ENCODE measurements at places on chromosomes 16 and 17.

- DNase-seq: no peak
These were observed 5.5 kb downstream of the SLC7A6 start for GRCh38 chr16:68269793-68270192.

- no peak for DNase-seq
These were observed 29.9 kb downstream of the CFAP20 start for GRCh38 chr16:58099097-58099955.

DNA sequence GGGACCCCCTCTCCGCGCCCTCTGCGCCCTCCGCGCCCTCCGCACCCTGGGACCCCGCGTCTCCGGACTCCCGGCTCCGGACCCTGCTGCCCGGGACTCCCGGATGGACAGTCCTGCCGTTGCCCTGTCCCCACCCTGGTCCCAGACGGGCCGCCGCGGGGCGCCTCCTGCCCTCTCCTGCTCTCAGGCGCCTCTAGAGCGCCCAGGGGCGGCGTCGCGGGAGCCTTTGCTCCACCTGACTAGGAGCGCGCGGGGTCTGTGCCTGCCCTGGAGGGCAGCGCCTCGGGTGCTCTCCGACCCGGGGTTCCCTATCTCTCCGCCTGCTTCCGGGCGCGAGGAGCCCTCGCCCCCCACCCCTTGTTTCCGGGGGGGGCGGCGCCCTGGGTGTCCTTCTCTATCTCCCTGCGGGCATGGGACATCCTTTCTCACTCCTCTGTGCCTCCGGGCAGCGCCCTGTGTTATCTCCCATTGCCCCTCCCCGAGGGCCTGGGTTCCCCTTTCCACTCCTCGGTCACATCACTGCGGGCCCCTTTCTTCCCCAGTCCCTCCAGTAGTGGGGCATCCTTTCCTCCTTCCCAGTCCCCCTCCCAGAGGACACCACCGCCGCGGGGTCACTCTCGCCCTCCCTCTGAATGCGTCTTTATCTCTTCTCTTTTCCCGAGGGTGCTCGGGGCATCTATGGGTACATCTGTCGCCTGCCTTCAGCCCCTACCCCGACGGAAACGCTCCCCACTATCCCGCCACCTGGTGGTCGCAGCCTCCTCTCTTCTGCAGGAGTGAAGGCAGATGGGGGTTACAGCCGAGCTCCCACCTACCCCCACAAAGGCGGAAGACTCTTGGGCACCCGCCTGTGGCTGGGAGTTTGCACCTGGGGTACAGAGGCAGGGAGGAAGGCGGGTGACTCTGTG, 875 bp downstream of the PRKCB start:
- DNase-seq: no peak

DNA sequence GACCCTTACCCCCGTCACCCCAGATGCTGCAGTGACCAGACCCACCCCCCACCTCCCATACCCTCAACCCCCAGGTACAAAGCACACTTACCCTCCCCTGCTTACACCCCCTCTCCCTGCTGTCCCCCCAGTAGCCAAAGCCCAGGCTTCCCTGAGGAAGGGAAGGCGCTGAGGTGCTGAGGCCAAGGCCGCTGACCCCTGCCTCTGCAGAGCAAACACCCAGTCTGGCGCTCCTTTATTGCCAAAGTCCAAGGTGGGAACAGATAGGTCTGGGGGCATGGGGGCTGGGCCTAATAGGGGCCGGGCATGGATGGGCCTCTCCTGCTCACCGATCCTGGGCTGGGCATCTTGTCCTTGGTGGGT, 683 bp downstream of the LCAT start:
- no peak for DNase-seq

DNA sequence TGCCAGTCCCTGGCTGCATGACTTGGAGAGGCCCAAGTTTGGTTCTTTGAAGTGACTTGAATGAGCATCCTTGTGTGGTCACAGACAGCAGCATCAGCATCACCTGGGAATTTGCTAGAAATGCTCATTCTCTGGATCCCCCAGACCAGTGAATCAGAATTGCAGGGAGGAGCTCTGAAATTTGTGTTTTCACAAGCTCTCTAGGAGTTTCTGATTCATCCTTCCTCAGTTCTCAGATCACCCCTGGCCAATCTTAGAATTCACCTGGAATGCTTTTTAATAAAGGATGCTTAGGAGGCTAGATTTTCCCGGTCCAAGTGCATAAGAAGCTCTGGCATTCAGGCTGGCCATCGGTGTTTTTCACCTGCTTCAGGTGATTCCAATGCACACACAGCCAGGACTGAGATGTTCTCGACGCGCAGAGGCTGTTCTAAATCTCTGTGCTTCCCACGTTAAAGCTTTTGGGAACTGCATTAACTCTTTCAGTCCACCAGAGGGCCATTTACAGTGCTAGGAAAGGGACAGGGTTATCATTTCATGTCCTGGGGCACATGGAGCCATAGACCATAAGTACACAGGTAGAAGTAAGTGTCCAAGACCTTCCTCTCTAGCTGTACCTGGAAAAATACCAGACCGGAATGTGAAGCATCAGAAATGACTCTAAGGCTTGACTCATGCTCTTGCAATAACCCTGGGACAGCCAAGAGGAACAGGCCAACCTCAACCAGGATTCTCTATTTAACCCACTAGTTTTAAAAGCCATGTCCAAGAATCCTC, 85.7 kb upstream of the XYLT1 start:
- peak; percentile 34 for DNase-seq

DNA sequence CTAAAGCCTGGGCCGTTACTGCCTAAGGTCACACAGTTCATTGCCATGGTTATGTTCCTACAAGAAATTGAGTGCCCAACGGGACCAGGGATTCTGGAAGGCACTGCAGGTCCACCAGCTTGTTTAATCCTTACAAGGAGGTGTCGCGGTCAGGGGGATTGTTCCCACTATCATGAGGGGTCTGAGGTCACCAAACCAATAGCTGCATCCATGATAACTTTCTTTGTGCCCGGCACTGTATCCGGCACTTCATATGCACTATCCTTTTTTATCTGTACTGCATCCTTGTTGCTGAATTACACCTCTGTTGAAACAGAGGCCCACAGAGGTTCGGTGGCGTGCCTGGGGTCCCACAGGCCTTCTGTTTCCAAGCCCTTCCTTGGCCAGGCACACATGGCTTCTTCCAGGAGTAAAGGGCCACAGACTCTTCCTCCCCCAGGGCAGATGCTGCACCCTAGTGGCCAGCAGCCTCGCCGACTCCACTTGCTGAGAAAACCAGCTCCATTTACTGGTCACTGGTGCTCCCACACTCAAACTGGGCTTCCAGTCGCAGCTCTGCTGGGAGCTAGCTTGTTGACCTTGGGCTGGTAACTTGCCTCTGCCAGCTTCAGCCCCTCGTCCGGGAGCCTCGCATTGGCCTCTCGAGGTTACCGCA, 82.0 kb upstream of the PLCG2 start:
- DNase-seq: peak; percentile 31

- no peak for DNase-seq
These were observed 20.8 kb upstream of the PIK3R5 start for GRCh38 chr17:8986295-8986694.

- DNase-seq: no peak
These were observed 2.9 kb upstream of the ITGA3 start for GRCh38 chr17:50052822-50053653.

DNA sequence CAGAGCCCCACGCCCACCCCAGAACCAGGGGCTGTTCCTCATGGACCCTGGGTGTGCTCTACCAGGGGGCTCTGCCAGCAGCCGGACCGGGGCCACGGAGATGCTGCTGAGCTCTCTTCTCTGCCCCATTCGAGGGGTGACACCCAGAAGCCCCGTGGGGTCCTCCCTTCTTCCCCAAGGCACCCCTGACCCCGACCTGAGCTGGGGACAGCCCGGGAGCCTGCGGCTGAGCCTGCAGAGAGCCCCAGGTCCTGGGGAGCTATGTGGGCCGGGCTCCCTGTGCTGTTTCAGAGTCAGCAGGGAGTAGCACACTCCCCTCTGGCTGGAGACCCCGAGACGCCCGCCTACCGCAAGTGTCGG, 1.2 kb upstream of the PRR35 start:
- DNase-seq: no peak

- no peak for DNase-seq
These were observed 57.9 kb downstream of the AKAP1 start for GRCh38 chr17:57142925-57143324.

DNA sequence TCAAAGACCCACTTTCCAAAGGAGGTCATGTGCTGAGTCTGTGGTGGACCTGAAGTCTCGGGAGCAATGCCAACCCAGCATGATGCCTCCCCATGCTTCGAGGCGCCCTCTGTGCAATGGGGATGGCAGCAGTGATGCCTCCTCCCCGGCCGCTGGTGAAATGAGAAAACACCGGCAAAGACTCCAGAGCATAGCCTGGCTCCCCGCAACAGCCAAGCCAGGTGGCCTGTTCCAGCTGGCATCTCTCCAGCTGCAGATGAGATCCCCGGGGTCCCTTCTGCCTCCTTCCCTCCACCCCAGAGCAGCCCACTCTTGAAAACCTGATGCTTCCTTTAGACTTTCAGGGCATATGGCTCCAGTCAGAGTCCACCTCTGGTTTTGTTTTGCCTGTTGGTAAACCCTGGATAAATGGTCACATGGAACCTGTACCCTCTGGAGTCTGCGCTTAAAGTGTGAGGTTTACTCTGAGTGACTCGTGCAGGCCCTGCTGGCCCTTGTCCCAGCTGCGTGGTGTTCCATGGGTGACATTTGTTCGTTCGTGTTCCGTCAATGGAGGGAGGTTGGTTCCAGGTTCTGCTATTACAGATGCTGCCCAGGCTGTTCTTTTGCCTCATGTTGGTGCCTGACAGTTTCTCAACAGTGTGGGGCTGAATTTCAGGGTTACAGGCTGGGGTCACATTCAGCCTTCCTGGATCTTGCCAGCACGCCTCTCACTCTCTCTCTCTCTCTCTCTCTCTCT, 181.8 kb upstream of the CIBAR2 start:
- DNase-seq: no peak

- no peak for DNase-seq
These were observed 44.2 kb downstream of the WDR45B start for GRCh38 chr17:82603981-82604448.

DNA sequence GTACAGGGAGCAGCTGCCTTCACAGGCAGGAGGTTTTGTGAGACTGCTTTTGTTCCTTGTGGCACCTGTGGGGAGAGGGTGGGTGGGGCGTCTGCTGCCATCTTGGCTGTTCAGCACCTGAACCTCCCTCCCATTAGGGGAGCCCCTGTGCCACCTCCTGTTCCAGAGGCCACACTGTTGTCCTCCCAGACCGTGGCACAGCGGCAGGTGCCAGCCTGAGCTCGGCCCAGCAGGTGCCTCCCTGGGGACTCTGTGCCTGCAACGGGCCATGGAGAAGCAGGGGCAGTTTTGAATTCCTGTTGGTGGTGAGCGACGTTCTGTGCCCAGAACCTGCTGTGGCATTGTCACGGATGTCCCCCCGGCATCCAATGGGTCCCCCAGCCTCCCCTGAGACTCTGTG, 9.9 kb downstream of the LGALS3BP start:
- no peak for DNase-seq

DNA sequence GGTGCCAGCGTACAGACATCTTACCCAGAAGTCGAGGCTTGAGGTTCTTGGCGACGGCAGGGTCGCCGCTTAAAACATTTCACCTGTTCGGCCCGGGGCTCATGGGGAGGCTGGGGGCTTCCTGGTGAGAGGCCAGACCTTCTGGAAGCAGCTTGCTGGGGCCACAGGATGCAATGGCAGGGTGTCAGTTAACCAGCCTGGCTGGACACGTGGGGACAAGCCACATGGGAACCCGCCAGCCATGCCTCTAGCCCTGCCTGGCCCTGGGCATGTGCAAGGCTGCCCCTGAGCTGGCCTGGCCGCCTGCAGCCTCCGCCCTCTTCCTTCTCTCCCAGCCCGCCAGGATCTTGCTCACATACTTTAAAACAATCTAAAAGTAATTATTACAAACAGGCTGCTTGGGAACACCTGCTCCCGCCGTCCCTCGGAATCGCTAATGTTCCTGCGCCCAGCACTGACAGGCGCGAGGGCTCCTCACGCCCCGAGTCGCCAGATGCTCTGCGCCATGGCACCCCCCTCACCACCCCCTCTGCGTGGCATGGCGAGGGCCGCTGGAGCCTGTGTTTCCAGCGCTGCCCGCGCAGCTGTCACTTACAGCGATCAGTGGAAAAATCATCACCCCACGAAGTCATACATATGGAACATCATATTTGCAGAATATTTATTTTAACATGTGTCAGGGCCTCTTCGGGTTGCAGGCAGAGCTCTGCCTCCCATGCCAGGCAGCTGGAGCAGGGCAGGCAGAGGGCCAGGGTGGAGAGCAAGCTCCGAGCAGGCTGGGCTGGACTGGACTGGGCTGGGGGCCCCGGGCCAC, 188.7 kb upstream of the GSE1 start:
- DNase-seq: no peak

DNA sequence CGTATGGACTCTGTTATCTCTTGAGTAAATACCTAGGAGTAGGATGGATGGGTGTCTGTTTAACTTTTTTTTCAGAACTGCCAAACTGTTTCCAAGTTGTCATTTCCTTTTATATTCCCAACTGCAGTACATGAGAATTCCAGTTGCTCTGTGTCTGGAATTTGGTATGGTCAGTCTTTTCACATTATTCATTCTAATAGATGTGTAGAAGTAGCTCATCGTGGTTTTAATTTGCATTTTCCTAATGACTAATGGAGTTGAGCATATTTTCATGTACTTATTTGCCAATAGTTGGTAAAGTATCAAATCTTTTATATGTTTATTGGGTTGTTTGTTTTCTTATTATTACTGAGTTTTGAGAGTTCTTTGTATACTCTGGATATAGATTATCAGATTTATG, 27.0 kb downstream of the MRTFB start:
- no peak for DNase-seq

GRCh38 chr17:61233991-61234750, 165.5 kb upstream of the TBX2 start:
- DNase-seq: no peak

DNA sequence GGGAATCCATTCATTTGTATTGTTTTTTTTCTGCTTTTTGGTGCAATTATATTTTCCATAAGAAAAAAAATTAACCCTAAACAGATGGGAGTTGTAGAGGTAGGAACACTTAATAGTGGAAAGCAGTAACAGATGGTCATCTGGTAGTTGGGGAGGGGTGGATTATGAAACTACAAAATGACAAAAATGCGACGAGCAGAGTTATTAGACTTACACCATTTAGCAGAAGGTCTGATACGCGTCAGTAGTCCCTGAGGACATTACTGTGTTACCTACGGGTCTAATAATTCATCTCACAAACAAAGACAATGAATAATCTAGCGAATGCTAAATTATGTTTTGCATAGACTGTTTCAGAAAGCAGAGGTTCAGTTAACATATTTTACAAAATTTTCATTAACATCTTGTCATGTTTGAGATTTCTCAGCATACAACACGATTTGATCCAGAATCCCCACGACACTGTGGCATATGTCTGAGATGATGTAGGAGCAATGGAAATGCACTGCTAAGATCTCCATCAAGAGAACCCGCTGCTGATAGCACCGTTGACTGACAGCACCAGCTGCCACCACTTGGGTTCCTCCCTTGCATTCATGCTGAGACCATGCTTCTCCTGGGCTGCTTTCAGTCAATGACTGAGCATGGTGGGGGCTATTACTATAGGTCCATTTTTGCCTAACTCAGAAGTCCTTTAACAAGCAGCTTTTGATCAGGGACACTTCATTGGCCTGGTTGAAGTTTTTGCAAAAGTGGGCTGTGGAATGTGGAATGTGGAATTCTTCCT, 182.2 kb upstream of the CPHXL start:
- DNase-seq: no peak

GRCh38 chr16:84514295-84514873, 9.9 kb upstream of the MEAK7 start:
- DNase-seq: no peak
